Naive B cell (primary cell): ENCODE measurements at places on chromosomes 4 and X. TPM values are rescaled to one million over a fixed set of nuclear protein-coding genes. Genes with fewer than 3 reads are reported as not detected.

GRCh38 chr4:164203476-164203875 is 550.5 kb upstream of the SMIM31 start:
- H3K4me3 ChIP-seq = no peak overlapping the region
- H3K36me3 ChIP-seq = no peaks in the 10 kb centered on the region
- no peak for DNase-seq
- no peaks in the 10 kb centered on the region for H3K4me1 ChIP-seq
- no peaks in the 10 kb centered on the region for H3K27me3 ChIP-seq

- H3K27ac ChIP-seq = no peak overlapping the region
- H3K36me3 ChIP-seq = no peaks in the 10 kb centered on the region
- no peaks in the 10 kb centered on the region for H3K4me1 ChIP-seq
- no peak overlapping the region for H3K4me3 ChIP-seq
- DNase-seq = no peak
Measured at GRCh38 chrX:150411656-150412055, 48.5 kb downstream of the MAMLD1 start.

DNA sequence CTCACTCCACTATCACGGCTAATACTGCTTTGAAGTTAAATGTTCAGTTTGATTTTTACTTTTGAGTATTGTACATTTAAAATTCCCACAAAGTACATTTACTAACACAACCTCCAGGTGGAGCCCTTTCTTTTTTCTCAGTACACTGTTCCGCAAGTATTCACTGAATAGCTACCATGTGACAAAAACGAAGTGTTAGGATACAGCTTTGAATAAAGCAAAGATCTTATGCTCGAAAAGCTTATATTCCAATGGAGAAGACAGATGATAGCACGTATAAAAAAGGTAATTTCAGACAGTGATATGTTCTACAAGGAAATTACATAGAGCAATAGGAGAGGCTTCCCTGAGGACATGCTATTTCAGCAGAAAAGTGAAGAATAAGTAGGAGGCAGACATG is 60.7 kb upstream of the ABCG2 start:
- H3K4me3 ChIP-seq = no peak overlapping the region
- H3K27ac ChIP-seq = no peak overlapping the region
- DNase-seq = peak; percentile 53
- H3K36me3 ChIP-seq = no peaks in the 10 kb centered on the region

DNA sequence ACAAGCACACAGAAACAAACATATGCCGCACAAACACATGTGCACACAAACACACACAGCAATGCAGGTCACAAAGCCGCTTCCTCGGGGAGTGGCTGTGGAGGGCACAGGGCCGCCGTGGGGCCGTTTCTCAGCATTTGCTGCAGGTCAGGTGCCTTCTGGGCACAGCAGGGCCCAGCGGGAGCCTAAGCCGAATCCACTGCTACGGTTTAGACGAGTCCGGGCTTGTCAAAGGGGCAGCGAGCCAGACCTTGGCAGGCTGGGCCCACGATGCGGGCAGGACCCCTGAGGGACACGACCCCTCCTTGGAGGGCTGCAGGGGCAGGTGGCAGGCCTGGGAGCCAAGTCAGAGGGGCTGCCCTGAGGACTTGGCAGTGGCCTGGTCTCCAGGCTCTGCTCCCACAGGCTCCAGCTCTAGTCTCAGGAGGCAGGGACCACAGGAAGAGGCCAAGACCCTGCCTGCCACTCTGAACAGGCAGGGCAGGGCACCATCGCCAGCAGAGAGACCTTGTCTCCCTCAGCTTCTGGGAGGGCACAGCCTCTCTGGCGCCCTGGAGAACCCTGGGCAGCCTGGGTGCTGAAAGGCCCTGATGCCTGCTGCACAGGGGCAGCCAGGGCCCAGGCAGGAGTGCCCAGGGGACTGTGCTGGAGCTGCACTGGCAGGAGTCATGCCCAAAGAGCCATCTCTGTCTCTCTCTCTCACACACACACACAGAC is 5.5 kb upstream of the ATP2B3 start:
- no peak for DNase-seq
- no peaks in the 10 kb centered on the region for H3K36me3 ChIP-seq
- H3K4me3 ChIP-seq = no peak overlapping the region
- H3K27me3 ChIP-seq = peaks cover 6% of the 10 kb centered on the region
- no peak overlapping the region for H3K27ac ChIP-seq

DNA sequence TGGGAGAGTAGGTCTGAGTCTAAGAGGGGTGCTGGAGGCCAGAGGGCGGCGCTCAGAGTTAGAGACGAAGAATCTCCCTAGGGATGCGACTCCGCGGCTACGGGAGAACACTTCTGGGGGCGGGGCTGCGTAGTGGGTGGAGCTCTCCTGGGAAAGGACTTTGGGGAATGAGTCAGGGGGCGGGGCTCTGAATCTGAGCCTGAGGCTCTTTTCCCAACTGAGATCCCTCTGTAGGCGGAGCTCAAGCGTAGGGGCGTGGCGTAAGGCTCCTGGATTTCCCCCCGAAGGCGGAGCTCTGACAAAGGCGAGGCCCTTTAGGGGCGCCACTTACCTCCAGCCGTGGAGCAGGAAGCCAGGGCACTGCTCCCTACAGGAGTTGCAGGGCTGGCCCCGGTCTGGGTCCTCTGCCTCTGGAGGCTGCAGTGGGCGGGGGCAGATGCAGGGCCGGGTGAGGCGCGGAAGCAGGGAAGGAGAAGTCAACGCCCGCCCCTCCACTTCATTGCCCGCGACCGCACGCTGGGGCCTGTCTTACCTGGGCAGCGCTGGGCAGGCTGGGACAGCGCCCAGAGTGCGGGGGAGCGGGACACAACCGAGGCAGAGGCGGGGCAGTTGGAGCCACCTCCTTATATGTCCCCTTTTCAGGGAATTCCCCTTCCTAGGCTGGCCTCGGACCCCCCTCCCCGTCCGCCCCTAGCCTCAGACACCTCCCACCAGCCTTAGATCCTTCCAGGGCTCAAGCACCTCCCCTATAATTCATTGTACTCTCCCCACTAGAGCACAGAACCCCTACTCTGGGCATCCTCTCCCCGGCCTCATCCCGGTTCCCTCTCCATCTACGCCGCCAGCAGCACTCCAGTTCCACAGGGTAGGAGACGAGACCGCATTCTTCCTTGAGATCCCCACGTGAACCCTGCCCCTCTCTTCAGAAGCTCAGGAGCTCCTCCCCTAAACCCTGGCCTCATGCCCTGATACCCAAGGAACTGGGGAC is 1.6 kb downstream of the PRICKLE3 start:
- peak overlapping the region; percentile 87 for H3K4me3 ChIP-seq
- peaks cover 12% of the 10 kb centered on the region for H3K36me3 ChIP-seq
- peak; percentile 26 for DNase-seq
- peaks cover 33% of the 10 kb centered on the region for H3K4me1 ChIP-seq
- H3K27me3 ChIP-seq = no peaks in the 10 kb centered on the region

NKX1-1 gene
- not detected for polyA plus RNA-seq

TAPT1 gene
- polyA plus RNA-seq = 119 TPM
